ENCODE measurements at places on chromosomes 7 and 10. TPM values are rescaled to one million over a fixed set of nuclear protein-coding genes. Genes with fewer than 3 reads are reported as not detected.

DOCK4 gene
- 4.0 TPM for total RNA-seq

ITGB8 gene
- total RNA-seq = 1.5 TPM

WEE2 gene
- not detected for total RNA-seq

GPNMB gene
- 3.2 TPM for total RNA-seq

PTPN20 gene
- 4.5 TPM for total RNA-seq

DDC gene
- 1.2 TPM for total RNA-seq

GATA3 gene
- total RNA-seq = 3.8 TPM

TUBAL3 gene
- 0.33 TPM for total RNA-seq
